ENCODE measurements at places on chromosomes 13 and 19.

- no peak for DNase-seq
Measured at GRCh38 chr13:93169980-93170379, 56.6 kb upstream of the GPC6 start.

GRCh38 chr13:104422668-104423067 lies 1356.5 kb upstream of the SLC10A2 start:
- DNase-seq, result no peak

- DNase-seq, result no peak
Measured at GRCh38 chr19:46299004-46299509, 2.2 kb downstream of the HIF3A start.

DNA sequence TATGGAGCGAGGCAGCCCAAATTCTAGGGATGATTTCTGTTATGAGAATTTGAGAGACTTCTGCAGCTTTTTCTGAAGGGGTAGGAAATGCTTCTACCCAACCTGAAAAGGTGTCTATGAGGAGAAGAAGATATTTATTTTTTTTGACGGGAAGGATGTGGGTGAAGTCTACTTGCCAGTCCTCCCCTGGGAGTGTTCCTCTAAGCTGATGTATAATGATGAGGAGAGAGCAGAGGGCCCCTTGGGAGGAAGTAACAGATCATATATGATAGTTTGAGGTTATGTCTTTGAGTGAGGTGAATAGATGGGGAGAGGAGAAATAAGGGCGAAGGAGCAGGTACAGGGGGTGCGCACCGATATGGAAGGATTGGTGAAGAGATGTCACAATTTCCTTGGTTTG lies 910.6 kb upstream of the SLITRK5 start:
- no peak for DNase-seq

GRCh38 chr19:44476559-44477408 lies 23.5 kb downstream of the ZNF180 start:
- peak; percentile 20 for DNase-seq

- DNase-seq, result no peak
Measured at GRCh38 chr13:100178309-100178708, 89.4 kb downstream of the PCCA start.

DNA sequence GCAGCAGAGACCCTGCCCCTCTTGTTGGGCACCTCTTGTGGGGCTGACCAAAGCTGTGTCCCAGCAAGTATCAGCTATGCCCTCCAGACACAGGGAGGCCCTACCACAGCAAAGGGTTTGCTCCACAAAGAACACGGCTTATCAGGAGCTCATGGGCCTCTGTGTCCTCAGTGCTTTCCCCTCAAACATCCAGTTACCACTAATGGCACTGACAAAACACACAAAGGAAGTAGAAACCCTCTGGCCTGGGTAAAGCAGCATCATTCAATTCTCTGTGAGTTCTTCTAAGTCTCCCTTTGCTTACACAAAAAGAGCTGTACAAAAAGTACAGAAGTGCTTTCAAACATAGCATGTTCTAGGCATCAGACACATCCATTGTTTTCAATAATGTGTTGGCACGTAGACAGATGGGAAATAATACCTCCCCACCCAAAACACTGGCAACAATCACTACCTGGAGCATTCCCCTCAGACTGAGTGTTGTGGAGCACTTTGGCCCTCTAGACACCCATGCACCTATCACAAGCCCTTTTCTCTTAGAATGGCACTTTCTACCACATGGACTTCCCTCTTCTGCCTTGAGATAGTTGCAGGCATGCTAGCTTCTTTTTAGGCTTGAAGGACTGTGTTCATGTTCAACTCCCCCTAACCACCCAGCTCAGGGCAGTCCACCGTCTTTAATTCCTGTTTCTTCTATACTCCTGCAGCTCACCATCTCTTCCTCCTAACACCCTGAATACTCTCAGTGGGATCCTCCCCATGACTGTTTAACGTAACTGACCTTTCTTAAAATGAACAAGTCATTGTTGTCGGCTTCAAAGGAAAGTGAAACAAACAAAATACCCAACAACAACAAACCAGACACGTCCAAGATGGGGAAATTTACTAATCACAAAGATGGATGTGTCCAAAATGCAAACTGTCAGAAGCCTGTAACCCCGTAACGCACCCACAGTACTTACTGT lies 43.5 kb downstream of the ATP7B start:
- no peak for DNase-seq

DNA sequence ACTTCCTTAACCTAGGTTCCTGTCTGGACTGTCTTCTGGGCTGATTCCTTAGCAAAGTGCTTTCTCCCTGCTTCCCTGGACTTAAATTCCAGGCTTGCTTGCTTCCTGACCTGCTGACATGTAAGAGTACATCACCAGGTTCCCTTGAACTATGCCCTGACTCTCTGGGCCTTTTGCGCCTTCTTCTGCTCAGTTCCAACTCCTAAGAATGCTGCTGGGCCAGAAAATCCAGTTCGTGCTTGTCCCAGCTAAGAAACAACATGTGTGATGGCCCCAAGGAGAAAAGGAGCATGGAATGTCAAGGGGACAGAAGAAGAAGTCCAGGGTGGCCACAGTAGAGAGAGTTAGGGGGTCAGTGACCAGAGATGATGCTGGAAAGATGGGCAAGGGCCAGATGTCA lies 42.6 kb upstream of the MBNL2 start:
- DNase-seq, result no peak

DNA sequence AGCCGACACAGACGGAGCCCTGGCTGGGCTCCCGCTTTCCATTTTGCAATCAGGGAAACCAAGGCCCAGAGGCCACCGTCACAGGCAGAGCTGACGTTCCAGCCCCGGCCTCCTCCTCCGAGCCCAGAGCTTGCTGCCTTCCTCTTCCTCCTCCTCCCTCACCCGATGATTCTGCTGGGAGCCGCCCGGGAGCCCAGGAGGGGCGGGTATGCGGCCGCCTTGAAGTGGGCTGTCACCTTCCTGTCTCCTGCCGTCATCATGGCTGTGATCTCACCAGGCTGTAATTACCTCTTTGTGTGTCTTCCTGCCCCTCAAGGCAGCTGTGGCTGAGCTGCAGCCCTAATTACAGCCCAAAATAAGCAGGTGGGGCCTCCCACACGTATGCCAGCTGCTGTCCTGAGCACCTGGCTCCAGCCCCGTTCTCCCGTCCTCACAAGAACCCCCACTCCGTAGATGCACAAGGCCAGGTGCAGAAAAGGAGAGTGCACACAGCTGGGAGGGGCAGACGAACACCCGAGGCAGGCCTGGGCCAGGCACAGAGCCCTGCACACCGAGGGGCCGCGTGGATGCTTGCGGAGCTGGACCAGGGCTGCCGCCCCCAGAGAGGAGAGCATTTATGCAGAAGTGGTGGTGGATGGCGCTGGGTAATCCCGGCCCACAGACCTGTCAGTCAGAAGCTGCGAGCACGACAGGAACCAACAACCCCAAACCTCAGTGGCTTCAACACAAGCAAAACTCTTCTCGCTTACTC lies 4.0 kb downstream of the TPGS1 start:
- DNase-seq, result peak; percentile 89

DNA sequence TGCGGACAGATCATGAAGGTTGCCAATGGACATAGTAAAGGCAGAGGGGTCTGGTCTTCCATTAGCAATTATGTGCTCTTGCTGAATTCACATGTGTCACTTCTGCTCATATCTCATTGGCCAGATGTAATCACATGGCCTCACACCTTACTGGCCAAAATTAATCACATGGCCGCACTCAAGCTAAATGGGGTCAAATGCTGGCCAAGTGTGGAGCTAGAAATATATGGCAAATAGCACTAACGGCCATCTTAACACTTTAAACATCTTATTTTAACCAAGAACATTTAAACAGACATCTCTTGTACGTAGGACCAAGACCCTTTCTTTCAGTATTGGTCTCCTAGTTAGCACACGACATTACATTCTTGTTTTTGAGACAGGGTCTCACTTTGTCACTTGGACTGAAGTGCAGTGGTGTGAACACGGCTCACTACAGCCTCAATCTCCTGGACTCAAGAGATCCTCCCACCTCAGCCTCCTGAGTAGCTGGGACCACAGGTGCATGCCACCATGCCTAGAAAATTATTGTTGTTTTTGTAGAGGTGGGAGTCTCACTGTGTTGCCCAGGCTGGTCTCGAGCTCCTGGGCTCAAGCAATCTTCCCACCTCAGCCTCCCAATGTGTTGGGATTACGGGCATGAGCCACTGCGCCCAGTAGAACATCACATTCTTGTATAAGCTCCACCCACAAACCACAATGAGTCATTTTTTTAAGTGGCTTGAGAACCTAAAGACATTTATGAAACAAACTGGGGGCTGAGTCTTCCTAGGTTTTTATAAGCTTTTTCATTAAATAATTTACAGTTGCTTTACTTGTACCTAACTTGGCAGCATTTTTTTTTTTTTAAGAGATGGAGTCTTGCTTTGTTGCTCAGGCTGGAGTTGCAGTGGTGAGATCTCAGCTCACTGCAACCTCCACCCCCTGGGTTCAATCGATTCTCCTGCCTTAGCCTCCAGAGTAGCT lies 2.9 kb upstream of the PTOV1 start:
- peak; percentile 34 for DNase-seq

DNA sequence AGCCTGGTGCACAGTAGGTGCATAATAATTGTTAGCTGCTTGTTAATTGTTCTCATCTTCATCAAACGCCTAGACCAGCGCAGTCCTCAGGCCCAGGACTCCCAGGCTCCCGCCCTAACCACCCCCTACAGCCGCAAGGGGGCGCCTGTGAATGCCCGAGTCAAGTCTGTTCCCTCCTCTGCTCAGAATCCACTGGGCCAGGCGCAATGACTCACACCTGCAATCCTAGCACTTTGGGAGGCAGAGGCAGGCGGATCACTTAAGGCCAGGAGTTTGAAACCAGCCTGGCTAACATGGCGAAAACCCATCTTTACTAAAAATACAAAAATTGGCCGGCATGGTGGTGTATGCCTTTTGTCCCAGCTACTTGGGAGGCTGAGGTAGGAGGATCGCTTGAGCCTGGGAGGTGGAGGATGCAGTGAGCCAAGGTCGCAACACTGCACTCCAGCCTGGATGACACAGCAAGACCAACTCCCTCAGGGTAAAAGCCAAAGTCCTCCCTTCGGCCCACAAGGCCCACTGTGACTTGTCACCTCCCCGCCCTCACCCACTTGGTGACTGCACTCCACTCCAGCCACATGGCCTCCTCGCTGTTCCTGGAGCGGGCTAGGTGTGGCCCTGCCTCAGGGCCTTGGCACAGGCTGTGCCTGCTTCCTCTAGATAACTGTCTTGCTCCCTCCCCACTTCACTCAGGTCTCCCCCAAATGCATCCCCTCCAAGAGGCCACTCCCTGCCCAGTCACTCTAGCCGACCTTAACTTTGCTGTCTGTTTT lies 9.1 kb downstream of the ZNF653 start:
- peak; percentile 30 for DNase-seq

GRCh38 chr13:94992036-94992960 lies 280.0 kb upstream of the SOX21 start:
- DNase-seq, result no peak

DNA sequence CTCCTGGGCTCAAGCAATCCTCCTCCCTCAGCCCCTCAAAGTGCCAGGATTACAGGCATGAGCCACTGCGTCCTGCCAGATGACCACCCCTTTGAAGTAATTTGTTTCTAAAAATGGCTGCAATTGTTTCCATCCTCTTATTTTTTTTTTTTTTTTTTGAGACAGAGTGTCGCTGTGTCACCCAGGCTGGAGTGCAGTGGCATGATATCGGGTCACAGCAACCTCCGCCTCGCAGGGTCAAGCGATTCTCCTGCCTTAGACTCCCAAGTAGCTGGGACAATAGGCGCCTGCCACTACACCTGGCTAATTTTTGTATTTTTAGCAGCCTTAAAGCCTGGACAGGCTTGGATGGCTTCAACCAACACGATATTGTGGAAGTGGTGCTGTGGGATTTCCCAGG lies 22.3 kb upstream of the DPP9 start:
- DNase-seq, result no peak

GRCh38 chr19:1252821-1253513 lies 4.6 kb downstream of the MIDN start:
- DNase-seq, result peak; percentile 88

DNA sequence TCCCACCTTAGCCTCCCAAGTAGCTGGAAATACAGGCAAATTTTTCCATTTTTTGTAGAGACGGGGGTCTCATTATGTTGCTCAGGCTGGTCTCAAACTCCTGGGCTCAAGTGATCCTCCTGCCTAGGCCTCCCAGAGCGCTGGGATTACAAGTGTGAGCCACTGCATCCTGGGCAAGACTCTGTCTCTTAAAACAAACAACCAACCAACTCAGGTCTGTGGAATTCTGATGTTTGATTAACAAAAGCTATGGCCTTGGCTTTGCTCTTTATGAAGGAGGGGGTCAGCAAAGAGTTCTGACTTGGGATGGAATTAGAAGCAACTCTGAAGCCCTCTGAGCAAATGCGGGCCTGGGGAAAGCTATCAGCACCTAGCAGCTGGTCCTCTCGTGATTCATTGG lies 117.7 kb downstream of the IER2 start:
- DNase-seq, result no peak

GRCh38 chr19:45474606-45475521 lies 7.1 kb downstream of the FOSB start:
- peak; percentile 36 for DNase-seq

- DNase-seq, result peak; percentile 55
Measured at GRCh38 chr13:77740931-77741596, 43.6 kb downstream of the SLAIN1 start.

- no peak for DNase-seq
Measured at GRCh38 chr19:21451187-21451586, 54.2 kb upstream of the ZNF429 start.

DNA sequence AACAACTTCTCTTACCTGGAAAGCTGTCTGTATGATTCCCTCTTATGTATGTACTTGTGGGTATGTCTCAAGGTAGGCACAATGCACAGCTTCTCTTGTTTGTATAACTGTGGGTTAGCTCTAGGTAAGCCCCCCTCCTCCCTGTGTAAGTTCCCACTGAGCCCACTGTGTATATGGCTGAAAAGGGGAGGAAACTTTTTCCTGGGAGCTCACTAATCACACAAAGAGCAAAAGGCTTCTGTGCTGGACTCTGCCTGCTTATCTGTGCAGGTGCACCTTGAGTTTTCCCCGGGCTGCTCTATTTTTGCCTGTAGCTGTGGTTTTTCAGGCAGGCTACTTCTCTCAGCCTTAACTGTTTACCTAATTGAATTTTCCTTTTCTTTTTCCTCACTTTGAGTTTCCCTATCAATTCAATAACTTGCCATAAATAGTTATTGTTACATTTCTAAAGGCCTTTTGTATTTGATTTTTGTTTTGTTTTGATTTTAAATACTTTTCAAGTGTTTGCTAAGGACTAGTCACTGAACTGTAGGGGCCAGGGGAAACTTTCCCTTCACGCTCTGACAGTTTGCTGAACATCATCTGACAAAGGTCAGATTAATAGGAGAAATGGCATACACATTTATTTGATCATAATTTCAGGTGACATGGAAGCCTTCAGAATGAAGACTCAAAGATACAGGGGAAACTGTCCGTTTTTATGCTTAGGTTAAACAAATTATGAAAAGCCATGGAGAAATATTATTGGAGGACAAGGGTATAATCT lies 423.5 kb upstream of the ATXN8OS start:
- no peak for DNase-seq

DNA sequence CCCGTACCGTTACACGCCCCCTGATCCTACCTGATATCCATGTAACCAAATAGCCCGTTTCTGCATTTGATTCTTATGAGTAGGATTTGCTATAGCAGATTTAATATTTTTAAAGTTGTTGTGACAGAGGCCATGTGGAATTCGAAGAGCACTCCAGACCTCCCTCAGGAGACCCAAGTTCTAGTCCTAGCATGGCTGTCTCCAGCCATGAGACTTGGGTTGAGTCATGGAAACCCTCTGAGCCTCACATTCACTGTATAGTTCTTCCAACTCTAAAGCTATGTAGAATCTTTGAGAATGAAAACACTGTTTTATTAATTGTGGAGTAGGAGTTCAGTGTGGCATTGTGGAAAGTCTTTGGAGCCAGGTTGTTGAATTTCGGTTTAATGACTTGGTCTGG lies 8.0 kb upstream of the GPR183 start:
- DNase-seq, result no peak

All from immature natural killer cell (primary cell).